ENCODE measurements at places on chromosomes 7 and 10.

DNA sequence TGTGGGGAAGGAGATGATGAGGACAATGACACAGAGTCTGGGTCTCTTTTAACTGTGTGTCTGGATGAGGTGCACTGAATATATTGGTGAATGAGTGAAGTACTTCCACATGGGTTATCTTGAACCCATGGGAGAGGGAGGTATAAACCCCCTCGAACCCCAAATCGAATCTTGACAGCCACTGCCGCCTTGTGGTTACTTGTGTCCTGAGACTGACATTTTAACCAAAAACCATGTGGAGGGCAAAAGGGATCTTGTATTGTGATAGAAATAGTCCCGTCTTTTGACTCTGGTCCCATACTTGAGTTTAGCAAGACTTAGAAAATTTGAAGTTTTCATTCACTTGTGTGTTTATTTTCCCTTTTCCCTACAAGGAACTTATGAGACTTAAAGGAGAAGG, 283.3 kb downstream of the PHTF2 start:
- no peak for DNase-seq

- no peak for DNase-seq
Observed at GRCh38 chr10:131920151-131920550, 19.3 kb downstream of the PPP2R2D start.

GRCh38 chr7:35908331-35909216, 107.7 kb downstream of the SEPTIN7 start:
- no peak for DNase-seq

DNA sequence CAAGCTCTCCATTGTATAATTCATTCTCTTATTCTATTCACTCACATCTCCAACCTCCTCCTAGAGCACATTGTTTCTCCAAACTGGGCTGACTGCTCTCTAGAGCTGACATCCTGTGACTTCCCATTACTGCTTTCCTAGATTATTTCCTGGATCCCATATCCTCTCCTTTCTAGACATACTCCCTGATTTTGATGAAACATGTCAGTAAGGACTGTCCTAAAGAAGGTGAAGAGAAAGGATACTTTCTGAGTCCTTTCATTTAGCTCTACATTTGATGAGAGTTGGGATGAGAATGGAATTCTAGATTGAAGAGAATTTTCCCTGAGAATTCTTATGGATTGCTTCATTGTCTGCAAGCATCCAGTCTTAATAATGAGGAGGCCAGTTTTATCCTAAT, 78.8 kb downstream of the CNNM2 start:
- no peak for DNase-seq

DNA sequence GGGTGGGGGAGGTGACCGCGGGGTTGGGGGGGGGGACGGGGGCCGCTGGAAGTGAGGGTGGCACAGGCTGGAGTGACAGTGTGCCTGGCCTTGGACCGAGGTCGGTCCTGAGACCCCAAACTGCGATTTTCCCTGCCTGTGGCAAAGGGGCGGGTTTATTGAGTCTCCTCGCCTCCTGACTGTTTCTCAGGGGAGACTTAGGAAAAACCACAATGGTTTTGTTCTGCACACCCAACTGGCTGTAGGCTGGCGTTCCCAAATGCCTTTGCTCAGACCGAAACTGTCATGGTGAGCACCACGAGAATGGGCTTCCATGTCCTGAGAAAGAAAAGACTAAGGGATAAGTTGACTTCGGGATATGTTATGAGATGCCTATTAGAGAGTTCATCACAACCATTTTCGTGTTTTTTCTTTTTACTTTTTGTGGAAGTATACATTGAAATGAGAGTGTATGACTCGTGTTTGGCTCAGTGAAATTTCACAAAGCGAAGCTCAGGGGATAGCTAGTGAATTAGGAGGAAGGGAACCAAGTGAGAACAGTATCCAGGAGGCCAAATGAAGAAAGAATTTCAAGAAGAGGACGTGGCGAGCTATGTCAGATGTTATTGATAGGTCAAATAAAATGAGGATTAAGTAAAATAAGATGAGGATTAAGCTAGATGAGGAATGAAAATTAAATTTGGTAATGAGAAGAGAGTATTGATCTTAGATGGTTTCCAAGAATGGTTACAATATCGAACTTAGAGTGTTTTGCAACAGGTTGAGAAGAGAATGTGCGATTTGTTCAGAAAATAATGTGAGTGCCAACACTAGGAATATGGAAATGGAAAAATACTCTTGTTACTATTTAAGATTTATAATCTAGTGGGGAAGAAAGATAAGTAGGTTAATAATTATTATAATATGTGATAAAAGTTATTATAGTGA, 918 bp downstream of the NET1 start:
- no peak for DNase-seq

DNA sequence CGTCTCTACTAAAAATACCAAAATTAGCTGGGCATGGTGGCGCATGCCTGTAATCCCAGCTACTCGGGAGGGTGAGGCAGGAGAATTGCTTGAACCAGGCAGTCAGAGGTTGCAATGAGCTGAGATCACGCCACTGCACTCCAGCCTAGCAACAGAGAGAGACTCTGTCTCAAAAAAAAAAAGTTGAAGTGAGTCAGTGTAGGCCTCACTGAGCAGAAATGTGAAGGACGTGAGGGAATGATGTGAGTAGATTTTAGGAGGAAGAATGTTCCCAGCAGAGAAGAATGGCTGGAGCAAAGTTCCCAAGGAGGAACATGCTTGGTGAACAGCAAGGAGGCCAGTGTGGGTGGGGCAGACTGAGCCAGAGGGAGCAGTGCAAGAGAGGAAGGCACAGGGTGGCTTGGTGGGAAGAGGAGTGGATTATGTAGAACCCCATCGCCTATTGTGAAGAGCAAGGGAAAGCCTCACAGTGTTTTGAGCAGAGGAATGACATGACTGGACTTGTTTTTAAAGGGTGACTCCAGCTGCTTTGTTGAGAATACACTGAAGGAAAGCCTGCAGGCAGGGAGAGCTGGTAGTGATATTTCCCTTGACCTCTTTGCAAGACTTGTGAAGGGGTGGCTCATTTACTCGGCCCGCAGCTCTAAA, 708.7 kb downstream of the SUGCT start:
- DNase-seq, result no peak

DNA sequence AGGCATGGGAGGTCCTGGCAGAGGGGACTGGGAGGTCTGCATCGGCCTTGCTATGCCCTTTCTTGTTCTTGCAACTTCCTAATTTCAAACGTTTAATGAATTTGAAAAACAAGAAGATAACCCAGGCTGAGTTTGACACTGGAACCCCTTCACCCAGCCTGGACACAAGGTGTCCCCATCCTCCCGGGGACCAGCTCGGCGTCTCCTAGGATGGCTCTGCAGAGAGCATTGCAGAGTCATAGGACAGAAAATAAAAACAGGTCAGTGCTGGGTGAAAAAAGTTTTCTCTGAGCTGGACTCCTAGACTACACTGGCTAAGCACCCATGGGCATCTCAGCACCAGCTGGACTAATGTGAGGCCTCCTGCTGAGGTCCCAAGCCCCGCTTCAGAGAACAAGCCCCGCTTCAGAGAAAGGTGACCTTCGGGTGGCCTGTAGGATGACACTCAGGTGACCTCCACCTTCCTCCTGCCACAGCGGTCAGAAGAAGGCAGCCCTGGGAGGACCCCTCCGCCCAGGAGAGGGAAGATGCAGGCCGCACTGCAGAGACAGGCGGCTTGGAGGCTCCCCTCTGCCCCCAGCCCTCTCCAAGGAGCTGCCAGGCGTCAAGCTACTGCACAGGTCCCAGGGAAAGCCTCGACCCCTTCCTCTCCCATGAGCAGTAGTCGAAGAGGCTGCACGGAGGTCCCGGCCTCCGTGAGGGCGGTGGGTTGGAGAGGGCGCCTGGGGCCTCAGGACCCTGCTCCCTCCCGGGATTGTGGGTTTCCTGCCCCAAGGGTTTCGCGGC, 9.3 kb upstream of the UNCX start:
- DNase-seq, result no peak

GRCh38 chr7:142583446-142583845, 165.8 kb upstream of the PRSS1 start:
- DNase-seq, result no peak

DNA sequence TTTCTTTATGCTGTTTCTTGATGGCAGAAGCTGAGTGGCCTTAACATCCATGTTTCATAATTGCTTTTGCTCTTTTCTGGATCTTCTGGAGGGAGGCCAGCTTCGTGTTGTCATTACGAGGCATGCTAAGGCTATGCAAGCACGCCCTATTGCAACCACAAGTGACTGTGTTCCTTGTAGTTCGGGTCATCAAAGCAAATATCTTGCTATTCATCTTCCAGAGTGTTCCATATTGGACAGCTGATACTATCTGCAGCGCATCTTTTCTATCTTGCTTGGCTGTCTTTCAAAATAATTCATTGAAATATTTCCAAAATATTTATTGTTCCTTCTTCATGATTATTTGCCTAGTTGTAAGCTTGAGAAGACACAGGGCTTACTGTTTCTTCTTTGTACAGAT, 5.0 kb downstream of the EPHB6 start:
- DNase-seq, result no peak

DNA sequence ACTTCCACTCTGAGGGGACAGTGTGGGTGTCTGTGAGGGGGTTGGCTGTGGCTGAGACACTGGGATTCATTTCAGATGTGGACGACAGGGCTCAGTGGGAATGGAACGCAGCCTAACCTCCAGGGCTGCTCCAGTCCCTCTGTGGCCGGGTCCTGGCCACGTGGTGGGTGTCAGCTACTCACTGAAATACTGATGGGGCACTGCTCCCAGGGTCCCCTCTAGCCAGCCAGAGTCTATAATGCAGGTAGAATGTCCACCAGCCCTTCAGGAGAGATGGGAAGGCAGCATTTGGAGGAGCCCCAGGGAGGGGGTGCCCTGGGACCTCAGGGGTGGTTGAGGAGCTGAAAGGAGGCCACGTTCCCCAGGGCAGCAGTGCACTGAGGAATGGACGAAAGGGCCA, 87.2 kb upstream of the LANCL2 start:
- DNase-seq, result no peak

DNA sequence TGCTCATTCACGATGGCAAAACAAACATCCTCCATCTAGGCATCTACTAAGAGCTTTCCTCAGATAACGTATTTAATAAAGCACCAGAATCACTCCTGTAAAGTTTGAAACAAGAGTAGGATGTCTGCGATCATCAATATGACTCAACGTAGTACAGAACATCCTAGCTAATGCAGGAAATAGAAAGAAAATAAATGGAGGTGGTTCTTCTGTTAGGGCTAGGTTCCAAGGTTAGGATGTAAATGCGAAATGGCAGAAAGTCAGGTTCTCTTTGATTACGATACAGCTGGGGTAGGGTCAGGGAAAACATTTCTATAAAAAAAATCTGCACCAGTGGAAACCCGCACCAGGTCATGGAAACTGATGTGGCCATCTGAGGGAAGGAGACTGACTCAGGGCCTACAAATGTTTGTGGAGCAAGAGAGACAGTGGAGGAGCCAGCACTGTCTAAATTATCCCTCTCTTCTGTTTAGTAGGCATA, 29.1 kb downstream of the CCDC6 start:
- no peak for DNase-seq

- no peak for DNase-seq
Observed at GRCh38 chr7:24769851-24770250, 12.6 kb upstream of the GSDME start.

DNA sequence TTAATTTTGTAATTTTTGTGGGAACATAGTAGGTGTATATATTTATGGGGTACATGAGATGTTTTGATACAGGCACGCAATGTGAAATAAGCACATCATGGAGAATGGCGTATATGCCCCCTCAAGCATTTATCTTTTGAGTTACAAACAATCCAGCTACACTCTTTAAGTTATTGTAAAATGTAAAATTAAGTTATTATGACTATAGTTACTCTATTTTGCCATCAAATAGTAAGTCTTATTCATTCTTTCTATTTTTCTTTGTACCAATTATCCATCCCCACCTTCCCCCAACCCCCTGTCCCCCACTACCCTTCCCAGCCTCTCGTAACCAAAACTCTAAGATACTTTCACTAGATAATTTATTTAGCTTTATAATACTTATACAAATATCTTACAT, 7.8 kb upstream of the PNPLA8 start:
- no peak for DNase-seq

- no peak for DNase-seq
Observed at GRCh38 chr10:128113026-128113425, 13.2 kb downstream of the MKI67 start.

Measured in SIG-M5 (cell line).